Dermis microvascular lymphatic vessel endothelial cell (primary cell): ENCODE measurements at places on chromosomes 7 and 10. TPM values are rescaled to one million over a fixed set of nuclear protein-coding genes. Genes with fewer than 3 reads are reported as not detected.
A peak's percentile ranks its signal among the peaks of the same experiment; 100 is the strongest.

GRCh38 chr7:66198956-66199355 lies 6.2 kb upstream of the TPST1 start:
- DNase-seq: no peak

DNA sequence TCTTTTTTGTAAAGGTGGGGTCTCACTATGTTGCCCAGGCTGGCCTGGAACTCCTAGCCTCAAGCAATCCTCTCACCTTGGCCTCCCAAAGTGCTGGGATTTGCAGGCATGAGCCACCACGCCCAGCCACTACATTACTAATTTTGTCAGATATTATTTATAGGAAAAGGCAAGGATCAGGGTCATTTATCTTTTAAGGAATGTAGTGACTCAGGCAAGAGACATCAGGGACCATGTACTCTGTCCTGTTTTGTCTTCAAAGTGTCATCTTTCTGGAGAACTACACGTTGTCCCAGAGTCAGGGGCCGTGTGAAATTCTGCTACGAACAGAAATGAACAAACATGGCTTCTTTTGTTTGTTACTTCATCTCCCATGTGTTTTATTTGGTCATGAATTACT lies 105.3 kb downstream of the NPTX2 start:
- DNase-seq: no peak

GRCh38 chr10:34655286-34656170 lies 159.6 kb downstream of the PARD3 start:
- DNase-seq: peak; percentile 33

DNA sequence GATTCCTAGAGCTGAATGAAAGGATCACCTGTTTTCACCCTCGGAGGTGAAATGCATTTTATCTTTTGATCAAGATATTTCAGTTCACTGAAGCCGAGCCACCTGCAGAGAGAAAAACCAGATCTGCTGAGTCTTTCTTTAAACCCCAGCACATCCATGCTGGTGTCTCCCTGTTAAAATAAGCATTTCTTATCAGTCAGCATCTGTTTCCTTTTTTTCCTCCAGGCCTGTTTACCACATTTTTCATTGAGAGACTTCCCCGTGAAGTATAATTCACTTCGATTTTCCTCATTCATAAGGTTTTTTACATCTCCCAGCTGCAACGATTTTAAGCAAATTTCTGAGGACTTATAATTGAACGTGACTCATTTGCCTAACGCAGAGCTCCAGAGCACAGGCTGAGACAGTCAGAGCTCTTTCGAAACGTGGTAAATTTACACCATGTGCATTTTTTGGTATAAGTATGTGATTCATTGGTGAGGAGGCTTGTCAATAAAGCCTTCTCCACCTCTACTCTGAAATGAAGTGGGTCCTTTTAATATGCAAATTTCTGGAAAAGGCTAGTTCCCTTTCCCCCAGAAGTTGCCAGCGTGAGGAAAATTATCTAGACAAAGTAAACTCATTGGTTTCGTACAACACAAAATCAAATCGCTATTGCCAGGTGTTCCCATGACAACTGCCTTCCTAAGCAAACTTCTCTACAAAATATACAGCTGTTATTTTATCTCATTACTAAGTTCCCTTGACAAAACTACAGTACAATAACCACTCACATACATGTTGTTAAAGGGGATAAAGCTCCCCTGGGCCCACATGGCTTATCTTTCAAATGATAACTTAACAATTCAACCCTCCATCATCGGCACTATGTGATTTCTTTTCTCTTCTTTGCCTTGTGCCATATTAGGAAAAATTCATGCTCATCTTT lies 374.8 kb upstream of the AKR1E2 start:
- peak; percentile 85 for DNase-seq

The GGCT gene
- 21.0 and 33.4 TPM in 2 replicates for total RNA-seq
